ENCODE measurements at places on chromosomes 3 and 15. TPM values are rescaled to one million over a fixed set of nuclear protein-coding genes. Genes with fewer than 3 reads are reported as not detected.

Gene NME9
- total RNA-seq: not detected

Gene CYP8B1
- total RNA-seq: not detected

Gene PLCL2
- total RNA-seq: 9.0 TPM

Gene PEX5L
- not detected for total RNA-seq

Gene KCNMB3
- total RNA-seq: 0.88 TPM

Gene ATRIP
- 15.2 TPM for total RNA-seq

Gene TTLL13
- not detected for total RNA-seq

Measured in placental pericyte (primary cell).